ENCODE measurements at places on chromosomes 5 and 9.

GRCh38 chr5:144203750-144204596 is 33.3 kb downstream of the KCTD16 start:
- no peak for DNase-seq

DNA sequence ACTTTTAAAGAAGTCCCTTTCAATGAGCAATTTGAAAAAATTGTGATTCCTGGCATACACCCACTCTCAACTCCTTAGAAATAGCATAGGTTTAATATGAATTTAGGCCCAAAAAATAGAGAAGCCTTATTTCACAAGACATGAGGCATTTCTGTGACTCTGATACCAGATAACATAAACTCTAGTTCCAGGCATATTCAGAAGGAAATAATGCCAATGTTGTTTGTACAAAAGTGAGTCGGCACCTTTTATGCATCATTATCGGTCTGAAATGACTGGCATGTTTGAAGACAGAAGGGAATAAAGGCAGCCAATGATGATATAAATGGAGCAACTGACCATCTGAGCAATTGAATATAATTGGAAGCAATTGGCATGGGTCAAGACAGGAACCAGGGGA is 19.4 kb upstream of the RECK start:
- no peak for DNase-seq

DNA sequence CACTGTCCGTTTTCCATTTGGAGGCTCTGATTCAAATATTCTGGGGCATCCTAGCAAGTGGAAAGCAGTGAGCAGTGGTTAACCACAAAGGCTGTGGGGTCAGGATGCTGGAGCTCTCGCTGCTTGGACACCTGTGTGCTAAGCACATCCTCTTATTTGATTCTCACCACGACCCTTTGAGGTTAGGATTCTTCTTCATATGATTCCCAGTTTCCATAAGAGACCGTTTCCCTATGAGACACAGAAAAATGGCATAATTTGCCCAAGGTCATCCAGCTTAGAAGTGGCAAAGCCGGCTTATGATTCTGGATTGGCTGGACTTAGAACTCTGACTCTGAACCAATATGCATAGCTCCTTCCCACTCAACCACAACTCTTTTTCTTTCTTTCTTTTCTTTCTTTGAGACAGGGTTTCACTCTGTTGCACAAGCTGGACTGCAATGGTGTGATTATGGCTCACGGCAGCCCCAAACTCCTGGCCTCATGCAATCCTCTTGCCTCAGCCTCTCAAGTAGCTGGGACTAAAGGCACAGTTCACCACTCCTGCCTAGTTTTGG is 207.7 kb downstream of the TTLL11 start:
- DNase-seq = no peak

GRCh38 chr9:131126059-131126426 is 657 bp downstream of the NUP214 start:
- DNase-seq = no peak

DNA sequence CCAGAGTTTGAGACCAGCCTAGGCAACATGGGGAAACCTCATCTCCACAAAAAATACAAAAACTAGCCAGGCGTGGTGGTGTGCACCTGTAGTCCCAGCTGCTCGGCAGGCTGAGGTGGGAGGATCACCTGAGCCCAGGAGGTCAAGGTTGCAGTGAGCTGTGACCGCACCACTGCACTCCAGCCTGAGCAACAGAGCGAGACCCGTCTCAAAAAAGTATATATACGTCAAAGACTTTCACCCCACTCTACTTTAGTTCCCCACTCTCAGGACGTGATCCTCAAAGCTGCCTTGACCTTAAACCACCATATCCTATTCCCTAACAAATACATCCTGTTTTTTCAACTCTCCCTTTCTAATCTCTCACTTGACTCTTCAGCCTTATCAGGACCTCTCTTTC is 41.0 kb downstream of the PCDHGC5 start:
- no peak for DNase-seq

DNA sequence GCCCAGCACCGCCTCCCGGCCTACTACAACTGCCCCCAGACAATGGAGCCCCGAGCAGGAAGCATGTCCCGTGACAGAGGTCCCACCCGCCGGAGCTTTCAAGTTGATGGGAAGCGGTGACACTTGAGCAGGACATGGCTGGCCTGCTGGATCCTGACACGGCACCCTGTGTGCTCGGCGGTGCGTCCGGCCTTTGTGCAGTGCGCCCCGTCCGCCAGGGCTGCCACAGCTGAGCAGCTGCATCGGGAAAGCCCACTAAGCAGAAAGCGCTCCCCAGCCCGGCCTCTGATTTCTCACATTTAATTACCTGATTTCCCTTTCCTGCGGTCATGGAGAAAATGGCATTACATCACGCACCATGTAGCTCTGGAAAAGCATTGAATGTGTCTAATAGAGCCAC is 611.9 kb downstream of the IRX1 start:
- DNase-seq = no peak

DNA sequence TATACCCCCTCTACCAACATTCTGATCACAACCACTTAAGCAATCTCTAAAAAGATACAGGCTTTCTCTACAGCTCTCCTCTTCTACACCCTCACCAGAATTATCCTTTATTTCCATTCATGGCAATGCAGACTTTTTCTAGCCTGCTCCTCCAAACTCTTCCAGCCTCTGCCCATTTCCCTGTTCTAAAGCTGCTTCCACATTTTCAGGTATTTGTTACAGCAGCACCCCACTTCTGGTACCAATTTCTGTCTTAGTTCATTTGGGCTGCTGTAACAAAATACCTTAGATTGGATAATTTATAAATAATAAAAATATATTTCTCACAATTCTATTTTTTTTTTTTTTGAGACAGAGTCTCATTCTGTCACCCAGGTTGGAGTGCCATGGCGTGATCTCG is 53.0 kb upstream of the DNAH5 start:
- DNase-seq = no peak

- no peak for DNase-seq
These were observed 418.7 kb upstream of the KIF2A start for GRCh38 chr5:61887271-61887670.

- DNase-seq = no peak
These were observed 1113.3 kb downstream of the PTPRD start for GRCh38 chr9:9499546-9499945.

DNA sequence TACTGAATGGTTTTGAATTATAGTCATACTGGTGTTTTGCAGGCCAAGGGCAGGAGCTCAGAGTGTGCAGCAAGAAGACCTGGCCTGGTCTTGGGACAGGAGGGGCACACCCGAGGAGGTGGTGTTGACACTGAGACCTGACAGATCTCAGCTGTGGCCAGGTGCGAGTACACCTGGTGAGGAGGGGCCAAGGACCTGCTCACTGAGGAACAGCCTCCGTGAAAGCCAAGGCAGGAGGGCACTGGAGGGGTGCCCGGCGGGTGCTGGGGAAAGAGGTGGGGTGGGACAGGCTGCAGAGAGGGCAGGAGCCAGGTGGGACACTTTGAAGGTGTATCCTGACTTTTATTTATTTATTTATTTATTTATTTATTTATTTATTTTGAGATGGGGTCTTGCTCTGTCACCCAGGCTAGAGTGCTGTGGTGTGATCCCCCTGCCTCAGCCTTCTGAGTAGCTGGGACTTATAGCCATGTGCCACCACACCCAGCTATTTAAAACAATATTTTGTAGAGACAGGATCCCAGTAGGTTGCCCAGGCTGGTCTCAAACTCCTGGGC is 23.3 kb upstream of the LAMC3 start:
- DNase-seq = no peak

DNA sequence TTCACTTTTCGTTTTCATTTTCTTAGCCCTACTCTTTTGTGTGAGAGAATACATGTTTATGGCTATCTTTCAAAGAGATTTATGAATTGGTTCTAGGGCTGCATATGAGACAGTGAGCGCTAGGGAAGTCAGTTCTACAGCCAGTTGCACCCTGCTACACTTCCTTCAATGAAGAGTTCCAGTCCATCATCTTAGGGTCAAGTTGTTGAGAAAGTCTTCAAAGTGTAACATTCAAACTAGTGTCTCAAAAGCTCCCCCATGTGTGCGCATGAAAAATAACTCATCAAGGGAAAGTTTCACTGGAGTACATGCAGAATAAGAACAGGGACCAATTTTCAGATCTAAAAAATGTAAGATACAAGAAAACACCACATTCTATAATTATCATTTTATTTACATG is 317.2 kb downstream of the DEPDC1B start:
- no peak for DNase-seq

DNA sequence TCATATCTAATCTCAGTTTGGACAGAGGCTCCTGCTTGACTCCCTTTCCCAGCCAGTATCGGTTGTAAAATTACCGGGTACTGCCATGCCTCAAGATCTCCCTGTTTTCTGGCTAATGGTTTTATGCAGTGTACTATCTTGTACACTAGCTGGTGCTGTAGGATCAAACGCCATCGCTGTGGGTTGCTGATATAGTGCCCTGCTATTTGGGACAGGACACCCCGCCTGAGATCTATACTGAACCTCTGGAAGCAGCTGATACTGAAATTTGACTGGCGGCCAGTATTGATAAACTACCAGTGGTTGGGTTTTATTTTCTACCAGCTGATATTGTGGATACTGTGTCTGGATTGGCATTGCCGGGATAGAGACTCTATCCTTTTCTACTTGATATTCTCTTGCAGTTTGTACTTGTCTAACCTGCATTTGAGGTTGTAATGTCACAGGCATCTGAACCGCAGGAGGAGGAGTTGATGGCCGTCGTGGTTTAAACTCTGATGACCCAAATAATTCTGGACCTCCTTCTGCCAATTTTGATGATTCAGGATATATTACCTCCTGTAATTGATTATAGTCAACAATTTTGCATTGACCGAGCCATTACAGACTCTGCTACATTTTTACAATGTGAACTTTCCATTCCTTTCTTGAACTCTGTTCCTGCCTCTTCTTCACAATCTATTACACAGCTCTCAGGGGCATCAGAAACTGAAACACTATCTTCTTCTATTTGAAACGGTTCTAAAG is 112.5 kb upstream of the LARP1 start:
- DNase-seq = no peak

- no peak for DNase-seq
These were observed 13.6 kb downstream of the UNC5A start for GRCh38 chr5:176823869-176824412.

DNA sequence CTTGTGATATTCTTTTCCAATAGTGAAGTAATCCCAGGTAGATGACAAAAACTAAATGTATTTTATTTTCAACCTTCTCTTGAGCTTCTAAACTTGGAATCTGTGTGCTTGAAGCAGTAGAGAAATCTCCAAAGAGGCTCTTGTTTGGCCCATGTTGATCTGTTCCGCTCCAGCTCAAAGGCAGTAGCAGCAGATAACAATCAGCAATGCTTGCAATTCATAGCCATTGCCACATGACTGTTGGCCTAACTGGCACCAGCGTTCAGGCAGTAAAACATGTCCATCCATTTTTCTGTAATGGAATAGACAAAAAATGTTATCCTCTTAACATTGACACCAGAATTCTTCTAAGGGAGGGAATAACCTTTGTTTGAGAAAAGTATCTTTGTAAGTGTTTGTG is 270.7 kb upstream of the MSX2 start:
- no peak for DNase-seq

DNA sequence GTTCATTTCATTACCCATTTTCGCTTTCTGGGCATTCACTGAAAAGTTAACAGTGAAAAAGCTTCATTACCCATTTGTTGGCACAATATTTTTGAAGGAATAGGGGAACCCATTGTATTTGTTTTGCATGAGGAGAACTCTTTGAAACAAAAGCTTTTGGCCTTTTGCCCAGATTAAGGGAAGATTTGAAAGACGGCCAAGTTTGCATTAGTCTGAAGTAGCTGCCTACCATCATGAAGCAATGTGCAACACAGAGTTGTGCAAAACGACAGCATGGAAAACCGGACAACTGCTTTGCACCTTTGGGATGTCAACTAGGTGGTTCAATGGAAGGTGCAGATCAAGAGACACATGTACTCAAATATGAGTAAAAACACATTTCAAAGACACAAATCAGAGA is 84.9 kb downstream of the TRPM3 start:
- DNase-seq = no peak

- DNase-seq = no peak
These were observed 175.8 kb downstream of the TMEM167A start for GRCh38 chr5:82901281-82901888.

- no peak for DNase-seq
These were observed 88.5 kb downstream of the PBX3 start for GRCh38 chr9:125835655-125836054.

GRCh38 chr9:127053057-127053821 is 69.2 kb downstream of the ANGPTL2 start:
- no peak for DNase-seq

DNA sequence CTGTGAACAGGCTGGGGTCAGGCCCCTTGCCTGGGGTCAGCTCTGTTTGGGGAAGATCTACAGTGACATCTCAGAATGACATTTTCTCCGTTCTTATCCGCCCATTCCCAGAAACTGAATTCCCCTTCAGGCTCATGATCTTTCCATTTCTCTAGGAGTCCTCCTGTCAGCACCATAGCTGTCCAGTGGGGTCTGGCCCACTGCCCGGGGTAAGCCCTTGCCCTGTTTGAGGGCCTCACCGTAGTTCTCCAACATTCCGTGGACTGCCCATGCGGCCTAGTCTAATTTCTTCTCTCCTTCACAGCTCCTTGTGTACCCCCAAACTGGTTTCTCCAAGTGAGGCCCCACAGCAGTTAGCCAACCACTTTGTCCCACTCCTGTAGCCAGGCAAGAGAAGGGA is 68.4 kb downstream of the ENTREP1 start:
- DNase-seq = no peak

GRCh38 chr9:86369810-86370209 is 15.6 kb upstream of the TUT7 start:
- no peak for DNase-seq

GRCh38 chr5:171450423-171451331 is 31.2 kb downstream of the FGF18 start:
- no peak for DNase-seq

DNA sequence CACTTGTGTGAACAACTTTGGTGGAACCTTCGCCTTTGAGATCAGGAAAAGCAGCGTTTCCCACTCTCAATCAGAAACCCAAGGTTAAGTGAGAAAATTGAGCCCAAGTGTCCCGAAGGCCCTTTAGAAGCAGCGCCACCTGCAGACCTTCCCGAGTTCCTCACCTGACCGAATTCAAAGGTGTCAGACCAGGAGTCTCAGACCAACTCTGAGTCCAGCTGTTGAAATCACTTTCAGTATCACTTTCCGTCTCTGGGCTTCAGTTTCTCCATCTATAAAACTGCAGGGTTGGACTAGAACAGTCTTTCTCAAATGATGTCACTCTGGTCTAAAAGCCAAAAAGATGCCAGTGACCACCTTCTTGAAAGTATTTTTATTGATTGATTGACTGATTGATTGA is 31.7 kb upstream of the GRHPR start:
- no peak for DNase-seq

DNA sequence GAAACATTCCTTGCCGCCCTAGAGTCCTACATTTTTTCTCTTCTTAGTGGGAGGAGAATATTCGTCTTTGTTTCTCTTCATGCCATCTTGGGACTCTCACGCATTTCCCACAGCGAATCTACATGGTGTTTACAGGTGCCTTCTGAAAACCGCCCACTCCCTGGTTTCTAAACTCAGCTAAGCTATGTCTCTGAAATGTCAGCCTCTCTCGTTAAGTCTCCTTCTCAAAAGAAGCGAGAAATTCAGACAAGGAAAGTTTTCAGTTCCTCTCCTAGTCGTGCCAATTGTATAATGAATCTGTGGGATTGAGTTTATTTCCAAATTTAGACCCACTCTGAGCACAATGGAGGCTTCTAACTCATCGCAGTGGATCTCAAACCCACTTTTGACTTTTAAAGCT is 186.8 kb upstream of the NFIB start:
- no peak for DNase-seq

GRCh38 chr9:93111371-93112115 is 15.5 kb downstream of the CARD19 start:
- no peak for DNase-seq

GRCh38 chr5:72760259-72760658 is 56.2 kb upstream of the TNPO1 start:
- no peak for DNase-seq

Measured in cortex of kidney (tissue), 1 donor.